Esophagus mucosa (tissue), 1 donor: ENCODE measurements at places on chromosomes 11 and 22.
A peak's percentile ranks its signal among the peaks of the same experiment; 100 is the strongest.

DNA sequence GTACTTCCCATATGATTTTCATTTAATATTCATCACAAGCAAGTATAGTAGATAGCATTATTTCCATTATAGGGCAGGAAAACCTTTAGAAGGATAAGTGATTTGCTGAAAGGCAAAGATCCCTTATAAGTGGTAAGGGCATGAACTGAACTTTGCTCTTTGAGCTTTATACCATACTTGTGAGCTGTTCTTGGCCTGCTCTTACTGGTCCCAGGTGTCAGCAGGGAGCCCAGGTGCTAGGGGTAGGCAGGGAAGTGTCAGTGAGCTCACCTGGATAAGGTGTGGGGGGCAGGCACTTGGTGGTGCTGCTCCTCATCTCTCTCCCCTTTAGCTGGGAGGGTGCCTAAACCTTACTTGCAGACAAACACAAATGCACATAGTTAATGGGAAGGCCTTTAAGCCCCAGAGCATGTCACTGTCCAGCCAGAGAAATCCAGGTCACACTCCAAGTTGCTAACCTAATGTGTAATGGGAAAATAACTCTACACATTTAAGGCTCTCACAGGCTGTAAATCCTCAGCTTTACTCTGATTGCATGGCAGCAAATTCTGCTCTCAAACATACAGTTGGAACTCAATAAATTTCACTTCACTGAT is 114.4 kb downstream of the PLEKHA7 start:
- ATAC-seq, result no peak

DNA sequence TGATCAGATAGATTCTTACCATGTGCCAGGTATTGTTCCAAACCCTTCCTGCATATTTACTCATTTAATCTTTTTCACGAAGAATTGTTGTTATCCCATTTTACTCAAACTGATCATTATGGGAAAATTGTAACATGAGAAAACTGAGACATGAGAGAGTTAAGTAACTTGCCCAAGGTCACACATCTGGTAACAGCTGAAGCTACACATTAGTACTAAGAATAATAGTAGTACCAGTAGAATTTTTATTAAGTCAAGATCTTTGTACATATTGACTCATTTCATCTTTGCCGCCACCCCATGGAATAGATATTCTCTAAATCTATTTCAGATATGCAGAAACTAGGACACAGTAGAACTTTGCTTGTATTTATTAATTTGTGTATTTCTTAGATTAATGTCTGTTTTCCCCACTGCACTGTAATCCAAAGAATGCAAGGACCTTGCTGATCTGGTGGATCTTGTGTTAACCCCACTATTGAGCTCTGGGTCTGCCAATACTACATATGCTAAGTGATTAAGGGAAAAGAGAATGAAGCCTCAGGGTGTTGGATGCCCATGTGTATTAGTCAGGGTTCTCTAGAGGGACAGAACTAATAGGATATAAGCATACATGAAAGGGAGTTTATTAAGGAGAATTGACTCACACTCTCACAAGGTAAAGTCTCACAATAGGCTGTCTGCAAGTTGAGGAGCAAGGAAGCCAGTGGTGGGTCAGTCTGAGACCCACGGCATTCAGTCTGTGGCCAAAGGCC is 72.8 kb downstream of the PARVA start:
- ATAC-seq, result no peak

GRCh38 chr22:27065279-27065678 is 407.9 kb downstream of the MIAT start:
- no peak for ATAC-seq

GRCh38 chr11:45141171-45141570 is 5.3 kb upstream of the PRDM11 start:
- ATAC-seq, result no peak

DNA sequence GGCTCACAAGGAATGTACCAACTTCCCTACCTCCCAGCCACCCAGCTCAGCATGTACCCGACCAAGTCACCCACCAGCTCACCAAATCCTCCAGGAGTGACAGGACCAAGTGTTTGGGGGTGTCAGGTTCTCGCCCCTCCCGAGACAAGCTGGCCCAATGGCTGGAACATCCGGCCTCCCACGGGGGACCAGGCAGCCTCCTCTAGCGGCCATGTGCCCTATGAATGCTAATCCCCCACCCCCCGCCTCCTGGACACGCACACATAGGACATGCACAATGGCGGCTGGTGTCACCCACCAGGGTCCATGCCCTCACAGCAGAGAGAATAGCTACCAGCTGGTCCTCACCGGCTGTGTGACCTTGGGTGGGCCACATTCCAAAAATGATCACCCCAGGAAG is 151.0 kb downstream of the MN1 start:
- no peak for ATAC-seq

DNA sequence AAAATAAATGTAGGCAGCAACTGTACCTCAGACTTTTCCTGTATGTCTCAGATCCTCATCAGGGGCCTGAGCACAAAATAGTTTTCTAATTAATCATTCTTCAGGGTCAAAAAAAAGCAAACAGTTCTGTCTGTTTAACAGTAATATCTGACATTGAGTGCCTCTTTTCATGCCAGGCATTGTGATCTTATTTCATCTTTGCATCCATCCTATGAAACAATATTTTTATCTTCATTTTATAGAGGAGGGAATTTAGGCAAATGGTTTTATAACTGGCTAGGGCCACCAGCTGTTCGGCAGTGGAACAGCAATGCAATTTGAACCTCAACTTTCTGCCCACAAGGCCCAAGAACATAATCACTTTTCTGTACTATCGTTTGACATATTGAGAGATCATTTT is 145.6 kb downstream of the WNT7B start:
- no peak for ATAC-seq

DNA sequence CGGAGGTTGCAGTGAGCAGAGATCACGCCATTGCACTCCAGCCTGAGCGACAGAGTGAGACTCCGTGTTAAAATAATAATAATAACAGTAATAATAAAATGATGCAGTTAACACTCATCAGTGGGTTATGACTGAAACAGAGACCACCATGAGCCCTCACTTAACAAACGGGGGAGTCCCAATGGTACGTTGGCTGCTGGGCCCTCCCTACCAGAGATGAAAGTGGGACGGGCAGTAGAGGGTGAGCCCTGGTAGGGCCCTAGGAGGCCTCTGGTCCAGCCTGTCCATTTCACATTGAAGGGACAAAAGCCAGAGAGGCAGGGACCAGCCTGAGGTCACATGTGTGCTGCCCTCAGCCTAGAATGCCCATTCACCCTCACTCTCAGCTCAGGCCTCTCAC is 13.7 kb upstream of the KIAA0930 start:
- ATAC-seq, result no peak

DNA sequence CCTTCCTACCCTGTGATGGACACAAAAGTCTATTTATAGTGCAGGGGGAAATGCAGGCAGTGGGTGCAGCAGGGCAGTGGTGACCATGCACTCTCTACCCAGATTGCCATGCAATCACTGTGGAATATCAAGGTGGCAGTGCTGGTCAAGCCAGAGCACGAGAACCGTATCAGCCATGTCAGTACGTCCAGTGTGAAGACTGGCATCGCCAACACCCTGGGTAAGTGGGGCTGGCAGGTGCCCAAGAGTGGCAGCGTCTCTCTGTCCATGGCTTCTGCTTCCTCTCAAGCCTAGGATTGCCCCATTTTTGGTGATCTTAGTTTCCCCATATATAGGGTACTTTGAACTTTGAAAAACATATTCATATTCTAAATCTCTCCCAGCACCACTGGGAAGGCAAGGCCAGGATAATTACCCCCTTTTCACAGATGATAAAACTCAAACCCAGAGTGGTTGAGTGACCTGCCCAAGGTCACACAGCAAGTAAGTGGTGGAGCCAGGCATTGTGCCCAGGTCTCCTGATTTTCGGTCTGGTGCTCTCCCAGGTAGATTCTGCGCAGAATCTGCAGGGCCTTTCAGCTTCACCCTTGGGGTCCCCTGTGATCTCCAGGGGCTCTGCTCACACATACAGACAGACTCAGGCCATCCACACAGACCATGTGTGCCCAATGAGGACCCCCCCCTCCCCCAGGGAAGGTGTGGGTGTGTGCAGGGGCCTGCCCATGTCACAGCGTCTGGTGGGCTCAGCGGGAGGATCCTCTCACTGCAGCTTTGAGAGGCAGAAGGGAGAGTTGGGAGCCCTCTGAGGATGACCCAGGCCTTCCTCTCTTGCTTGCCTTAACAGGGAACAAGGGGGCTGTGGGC is 7.1 kb downstream of the INPPL1 start:
- no peak for ATAC-seq

- no peak for ATAC-seq
These were observed 38.3 kb downstream of the IGLL5 start for GRCh38 chr22:22925805-22926369.

DNA sequence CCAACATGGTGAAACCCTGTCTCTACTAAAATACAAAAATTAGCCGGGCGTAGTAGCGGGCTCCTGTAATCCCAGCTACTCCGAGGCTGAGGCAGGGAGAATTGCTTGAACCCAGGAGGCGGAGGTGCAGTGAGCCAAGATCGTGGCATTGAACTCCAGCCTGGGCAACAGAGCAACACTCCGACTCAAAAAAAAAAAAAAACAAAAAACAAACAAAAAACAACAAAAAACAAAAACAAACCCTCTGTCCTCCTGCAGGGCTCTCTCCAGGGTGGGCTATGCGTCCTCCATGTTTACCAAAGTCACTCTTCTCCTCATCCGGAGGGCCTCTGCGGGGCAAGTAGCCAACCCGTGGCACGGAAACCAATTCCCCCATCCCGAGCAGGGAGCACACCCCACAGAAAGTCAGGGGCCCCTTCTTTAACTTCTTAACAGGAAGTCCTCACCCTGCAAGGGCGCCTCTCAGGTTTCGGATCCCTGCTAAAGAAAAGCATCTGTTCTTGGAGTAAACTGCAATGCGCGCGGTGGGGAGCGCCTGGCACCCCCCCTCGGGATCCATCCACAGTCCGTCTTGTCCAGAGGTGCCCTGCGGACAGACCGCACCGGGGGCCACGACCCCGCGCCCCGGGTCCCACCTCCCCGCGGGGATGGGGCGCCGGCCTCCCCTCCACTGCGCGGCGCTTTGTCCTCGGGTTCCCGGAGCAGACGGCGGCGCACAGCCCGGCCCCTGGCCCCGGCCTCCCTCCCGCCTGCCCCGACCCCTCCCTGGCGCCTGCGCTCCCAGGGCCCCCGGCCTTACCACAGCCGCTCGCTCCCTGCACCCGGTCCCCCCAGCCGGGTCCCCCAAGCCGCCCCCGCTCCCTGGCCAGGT is 712 bp downstream of the CERK start:
- ATAC-seq, result peak; percentile 5

DNA sequence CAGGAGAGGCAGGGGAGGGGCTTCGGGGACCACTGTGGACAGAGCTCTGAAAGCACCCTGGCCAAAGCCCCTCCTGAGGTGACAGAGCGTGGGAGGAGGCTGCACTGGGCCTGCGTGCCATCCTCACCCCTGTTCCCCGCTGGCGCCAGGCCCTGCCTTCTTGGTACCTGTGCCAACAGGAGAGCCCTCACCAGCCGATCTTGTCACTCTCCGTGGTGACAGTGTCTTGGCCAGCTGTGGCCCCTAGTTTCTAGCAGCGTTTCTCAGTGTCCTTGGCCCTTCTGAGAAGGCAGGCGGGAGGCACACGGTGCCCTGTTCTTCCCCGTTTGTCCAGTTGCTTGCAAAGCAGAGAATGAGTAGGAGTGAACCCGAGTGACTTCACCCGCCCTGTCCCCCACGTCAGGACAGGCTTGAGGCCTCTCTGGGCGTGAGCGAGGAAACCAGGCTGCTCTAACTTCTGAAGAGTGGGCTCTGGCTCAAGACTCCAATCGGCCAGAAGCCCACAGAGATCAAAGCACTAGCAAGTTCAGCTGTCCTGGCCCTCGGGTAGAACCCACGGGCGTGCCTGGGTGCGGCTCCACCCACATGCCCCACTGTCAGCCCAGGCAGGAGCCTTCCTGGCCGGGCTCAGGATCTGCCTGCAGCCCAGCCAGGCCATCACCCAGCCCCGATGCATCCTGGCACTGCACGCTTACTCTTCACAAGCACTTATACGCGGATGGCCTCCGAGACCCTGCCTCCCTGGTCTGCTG is 60.2 kb upstream of the EMID1 start:
- ATAC-seq, result peak; percentile 34

- no peak for ATAC-seq
These were observed 289.5 kb upstream of the C11orf87 start for GRCh38 chr11:109132539-109132938.

DNA sequence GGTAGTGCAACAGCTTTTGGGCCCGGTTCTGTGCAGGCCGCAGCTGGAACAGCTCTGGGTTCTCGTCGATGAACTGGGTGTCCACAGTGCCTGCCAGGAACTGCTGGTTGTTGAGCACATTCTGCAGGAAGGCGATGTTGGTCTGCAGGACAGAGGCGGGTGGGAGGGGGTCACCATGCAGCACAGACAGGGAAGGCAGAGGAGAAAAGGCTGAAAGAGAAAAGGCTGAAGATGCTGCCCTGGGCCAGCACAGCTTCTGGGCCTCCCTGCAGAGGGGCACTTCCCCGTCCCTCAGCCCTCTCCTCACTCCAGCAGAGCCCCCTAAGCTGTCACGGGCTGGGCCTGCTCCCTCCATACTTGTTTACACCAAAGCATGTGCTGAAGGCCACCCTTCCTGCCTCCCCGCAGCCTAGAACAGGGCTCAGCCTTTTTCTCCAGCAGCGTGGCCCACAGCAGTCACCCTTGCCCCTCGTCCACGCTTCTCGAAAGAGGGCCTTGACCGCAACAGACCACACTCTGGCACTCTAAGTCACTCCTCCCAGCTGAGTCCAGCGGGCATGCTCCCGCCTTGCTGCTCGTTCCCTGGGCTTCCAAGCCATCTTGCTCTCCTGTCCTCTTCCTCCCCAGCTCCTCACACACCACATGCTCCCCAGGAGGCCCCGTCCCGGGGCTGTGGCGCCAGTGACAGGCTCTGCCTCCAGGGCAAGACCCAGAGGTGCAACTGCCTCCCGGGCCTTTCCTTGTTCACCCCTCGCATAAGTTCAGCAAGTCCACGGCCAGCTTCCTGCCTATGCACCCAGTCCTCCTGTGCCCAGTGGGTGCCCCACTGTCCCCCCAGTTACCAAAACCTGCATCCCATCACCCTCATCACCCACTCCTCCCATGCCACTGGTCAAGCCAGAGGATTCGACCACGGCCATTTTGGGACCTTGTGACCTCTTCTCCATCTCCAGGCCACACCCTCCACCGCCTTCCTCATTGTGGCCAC is 3.3 kb upstream of the LRFN4 start:
- ATAC-seq, result no peak

DNA sequence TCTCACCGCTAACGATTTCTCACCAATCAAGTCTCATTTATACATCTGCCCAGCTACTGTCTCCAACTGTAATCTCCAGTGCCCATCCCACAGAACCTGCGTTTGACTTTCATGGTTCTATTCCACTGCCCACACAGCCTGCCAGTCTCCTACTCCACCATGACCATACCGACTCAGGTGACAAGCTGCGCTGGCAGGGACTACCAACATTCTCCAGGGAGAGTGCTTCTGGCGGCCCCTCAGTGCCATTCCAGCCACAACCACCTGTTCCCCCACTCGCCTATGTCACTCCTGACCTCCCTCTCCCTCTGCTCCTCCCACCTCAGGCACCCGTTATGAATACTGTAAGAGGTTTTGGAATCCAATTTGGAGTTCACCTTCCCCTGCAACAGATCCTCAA is 108.5 kb upstream of the BID start:
- ATAC-seq, result no peak

GRCh38 chr11:125968354-125968753 is 22.5 kb downstream of the VSIG10L2 start:
- no peak for ATAC-seq
